ENCODE measurements at places on chromosomes 1 and 21.
A peak's percentile ranks its signal among the peaks of the same experiment; 100 is the strongest.

DNA sequence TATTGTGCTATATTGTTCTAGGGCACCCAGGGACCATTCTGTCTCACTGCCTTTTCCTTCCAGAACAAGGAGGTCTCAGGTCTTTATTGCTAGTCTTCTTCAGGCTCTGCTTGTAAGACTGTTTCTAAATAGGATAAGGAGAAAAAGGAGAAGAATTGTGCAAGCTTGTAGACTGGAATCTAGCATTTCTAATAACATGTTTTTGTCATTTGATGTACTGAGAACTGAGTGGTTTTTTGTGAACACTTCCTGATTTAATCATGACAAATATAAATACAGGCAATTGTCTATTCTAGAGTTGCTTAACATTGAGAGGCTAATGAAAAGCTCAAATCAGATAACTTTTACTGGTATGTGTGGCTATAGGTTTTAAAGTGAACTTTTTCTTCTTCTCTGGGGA is 77.6 kb downstream of the CLIC4 start:
- DNase-seq: no peak

DNA sequence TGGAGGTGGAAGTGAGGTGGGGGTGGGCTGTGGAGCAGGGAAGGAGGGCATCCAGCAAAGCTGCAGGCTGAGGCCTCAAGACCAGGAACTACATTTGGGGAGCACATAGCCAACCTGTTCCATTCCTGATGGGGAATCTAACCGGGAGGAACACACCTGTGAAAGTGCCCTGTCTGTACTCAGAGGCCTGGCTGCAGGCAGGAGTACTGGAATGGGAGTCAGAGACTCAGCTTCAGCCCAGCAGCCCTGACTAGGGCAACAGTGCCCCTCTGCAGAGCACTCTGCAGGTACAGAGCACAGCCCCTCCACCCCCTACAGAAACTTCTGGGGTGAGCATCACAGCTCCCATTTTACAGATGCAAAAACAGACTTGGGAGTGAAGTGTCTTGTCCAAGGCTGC is 126.4 kb downstream of the DMRTB1 start:
- no peak for DNase-seq

GRCh38 chr1:220775240-220775853 is 11.4 kb upstream of the MTARC1 start:
- DNase-seq: peak; percentile 40

DNA sequence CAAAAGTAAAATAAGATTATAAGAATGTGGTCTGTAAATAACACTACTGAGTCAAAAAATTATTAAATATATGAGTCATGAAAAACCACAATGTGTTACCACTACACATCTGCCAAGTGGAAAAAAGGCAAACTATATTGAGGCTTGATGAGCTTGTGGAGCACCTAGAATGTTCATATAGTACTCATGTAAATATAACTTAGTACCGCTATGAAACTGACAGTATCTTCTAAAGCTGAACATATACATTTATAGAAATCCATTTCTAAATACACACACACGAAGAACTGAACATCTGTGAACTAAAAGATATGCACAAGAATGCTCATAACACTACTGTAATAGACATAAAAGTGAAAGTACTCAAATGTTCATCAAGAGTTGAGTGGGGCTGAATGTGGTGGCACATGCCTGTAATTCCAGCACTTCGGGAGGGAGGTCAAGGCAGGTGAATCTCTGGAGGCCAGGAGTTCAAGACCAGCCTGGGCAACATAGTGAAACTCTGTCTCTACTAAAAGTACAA is 18.5 kb upstream of the GBP3 start:
- no peak for DNase-seq

DNA sequence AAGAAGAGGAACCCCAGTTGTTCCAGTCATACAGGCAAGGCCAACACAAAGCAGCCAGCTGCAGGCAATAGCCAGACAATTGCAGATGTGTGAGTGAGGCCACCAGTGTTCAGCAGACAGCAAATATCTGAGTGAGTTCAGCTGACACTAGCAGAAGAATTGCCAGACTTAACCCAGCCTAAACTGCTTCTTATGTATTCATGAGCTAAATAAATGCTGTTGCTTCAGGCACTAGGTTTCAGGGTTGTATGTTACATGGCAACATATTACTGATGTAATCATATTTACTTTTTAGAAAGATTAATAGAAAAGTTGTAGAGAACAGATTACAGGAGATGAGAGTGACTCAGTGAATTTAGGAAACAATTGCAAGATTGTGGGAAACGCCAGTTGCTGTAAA is 129.8 kb upstream of the CHODL start:
- DNase-seq: no peak

DNA sequence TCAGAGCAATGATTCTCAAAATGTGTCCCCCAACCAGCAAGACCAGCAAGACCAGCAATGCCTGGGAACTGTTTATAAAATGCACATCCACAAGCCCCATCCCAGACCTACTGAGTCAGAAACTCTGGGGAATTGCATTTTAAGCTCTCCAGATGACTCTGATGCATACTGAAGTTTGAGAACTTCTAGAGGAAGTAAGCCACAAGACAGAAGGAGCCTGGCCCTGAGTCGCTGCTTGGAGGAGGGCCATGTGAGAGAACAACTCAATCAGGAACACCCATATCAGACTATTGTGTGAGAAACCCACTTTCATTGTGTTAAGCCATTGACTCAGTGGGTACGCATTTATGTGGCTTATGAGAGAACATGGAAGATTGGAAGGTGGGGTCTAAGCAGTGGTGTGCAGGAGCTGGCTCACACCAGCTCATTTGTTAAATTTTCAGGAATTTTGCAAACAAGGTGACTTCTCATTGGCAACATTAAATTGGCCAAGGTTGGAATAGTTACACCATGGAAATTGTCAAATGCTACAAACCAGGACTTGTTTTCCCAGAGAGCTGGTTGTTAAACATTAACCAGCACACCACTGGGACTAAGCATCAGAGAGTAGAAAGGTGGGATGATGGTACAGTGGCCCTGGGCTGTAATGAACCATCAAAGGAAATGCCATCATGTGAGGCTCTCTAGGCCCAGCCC is 38.9 kb downstream of the ATP1A1 start:
- DNase-seq: no peak

- DNase-seq: no peak
Measured at GRCh38 chr1:53575141-53575954, 116.1 kb downstream of the DMRTB1 start.

- DNase-seq: no peak
Measured at GRCh38 chr1:175530183-175530582, 213.2 kb downstream of the TNR start.

- DNase-seq: no peak
Measured at GRCh38 chr1:36436821-36437220, 13.4 kb downstream of the OSCP1 start.

DNA sequence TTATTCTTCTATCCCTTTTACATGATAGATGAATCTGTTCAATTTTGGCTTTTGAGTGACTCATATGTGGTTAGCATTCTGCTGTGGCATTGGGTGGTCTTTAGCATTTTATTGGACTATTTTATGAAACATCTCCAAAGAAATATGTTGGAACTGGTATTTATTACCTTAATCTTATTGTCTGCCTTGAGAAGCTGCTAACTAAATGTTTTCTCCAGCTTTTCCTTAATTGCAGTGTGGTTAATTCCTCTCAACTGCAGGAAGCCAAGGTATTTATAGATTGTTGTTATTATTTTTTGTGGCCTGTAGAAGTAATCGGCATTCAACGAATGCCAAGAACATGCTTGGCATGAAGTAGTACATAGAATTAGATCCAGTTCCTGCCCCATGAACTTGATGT is 64.1 kb downstream of the NOS1AP start:
- DNase-seq: no peak

DNA sequence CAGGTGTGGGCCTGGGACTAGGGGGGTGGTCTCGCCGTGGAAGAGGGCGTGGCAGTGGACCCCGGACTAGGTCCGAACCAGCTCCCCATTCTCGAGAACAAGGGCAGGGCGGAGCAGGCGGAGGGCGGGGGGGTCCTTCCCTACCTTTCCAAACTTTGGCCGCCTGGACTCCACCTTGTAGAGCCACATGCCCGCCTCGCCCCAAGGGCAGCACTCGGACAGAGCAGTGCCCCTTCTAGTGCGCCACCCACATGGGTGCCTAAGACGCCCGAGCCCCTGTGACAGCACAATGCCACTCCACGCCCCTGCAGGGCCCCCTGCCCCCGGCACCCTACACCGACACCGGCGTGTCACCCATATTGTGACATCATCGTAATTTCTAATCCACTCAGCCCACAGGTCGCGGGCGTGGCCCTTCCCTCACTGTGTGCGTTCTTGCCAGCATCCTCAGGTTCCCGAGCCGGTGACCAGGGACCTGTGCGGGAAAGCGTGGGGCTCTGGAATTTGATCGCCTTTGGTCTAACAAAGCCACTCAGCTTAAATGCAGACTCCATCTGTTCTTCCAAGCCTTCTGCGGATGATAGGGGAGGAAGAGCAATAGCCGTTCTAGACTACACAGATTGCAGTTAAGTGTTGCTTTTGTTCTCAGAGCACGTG is 553 bp upstream of the STMN1 start:
- DNase-seq: no peak

DNA sequence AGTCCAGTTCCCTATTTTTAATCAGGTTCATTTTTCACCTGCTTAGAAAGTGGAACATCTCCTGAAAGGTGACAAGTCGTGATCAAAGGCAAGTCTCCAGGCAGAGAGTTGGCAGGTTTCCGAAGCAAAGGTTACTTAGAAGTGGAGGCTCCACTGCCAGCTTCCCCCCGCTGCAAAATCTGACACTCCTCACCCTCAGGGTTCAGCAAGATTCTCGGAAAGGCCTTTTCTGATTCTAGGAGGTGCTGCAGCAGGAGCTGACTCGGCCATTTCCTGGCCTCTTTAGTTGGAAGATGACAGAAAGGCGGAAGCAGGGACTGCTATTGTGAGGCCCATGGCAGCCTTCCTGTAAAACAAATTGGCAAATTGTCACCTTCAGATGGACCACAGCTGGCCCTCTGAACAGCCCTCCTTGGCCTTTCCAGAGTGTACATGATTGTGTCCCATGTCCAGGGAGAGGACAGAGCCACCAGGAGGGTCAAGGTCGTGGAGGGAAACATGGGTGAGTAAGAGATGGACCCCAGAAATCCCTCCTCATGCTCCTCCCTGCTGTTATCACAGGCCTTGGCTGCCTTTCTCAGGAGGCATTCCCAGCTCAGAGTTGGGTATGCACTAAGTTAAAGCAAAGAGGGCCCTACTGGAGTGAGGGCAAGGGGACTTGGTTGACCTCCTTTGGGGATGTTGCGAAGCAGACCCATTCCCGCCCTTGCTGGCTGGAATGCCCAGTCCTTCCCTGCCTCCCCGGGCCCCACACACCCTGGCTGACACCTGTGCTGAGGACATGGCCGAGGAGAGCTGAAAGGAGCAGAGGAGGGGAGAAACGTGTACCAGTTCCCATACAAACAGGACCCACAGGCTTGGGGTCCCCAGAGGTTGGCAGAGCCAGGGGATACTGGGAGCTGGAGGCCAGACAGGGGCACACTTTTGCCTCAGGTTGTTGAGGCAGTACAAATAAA is 115.5 kb upstream of the IRF2BP2 start:
- peak; percentile 51 for DNase-seq

GRCh38 chr1:36208978-36209703 is 15.1 kb upstream of the THRAP3 start:
- DNase-seq: no peak

GRCh38 chr1:234602334-234603220 is 7.4 kb downstream of the IRF2BP2 start:
- no peak for DNase-seq

DNA sequence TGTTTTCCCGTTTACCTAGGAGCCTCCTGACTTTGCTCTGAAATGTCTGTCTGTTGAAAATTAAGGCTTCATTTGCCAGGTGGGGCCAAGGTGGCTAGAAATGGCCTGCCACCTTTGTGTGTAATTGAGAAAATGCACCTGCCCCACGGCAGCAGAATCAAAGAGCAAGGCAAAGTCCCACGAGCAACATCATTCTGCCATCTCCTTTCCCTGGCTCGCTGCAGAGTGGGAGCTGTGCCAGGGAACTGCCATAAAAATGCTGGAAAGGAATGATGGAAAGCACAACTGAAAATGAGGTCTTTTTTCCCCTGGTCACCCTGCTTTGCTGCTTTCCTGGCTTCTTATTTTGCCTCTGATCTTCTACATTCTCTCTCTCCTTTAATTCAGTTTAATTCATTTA is 5.5 kb upstream of the OLFML2B start:
- no peak for DNase-seq

GRCh38 chr1:20058531-20058930 is 11.5 kb upstream of the PLA2G5 start:
- DNase-seq: peak; percentile 21

DNA sequence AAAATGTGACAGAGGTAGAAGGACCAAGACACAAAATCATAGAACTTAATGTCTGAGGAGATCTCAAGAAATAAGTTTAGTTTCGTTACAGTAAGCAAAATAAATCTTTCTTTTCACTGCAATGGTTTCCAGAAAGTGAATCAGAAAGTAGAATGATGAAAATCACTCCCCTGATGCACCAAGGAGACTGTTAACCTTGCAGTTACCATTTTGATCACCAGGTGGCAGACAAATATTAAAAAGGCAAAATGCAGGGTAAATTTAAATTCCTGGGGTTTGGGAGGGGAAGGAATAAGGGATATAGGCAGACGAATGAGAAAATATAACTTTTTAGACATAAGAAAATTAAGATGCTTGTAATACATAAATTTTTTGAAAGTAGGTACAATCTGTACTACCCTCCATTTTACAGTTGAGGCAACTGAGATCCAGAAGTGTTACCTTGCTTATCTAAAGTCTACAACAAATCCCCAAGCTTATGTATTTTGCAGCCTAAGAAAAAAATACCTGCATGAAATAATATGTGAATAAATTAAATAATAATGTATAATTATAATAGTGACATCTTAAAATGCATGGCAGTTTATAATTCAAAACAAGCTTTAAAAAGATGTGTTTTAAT is 253.2 kb downstream of the CRB1 start:
- peak; percentile 43 for DNase-seq
